ENCODE measurements at places on chromosomes 16 and 17.

- DNase-seq = no peak
These were observed 208.2 kb downstream of the C16orf78 start for GRCh38 chr16:49581630-49582298.

- no peak for DNase-seq
These were observed 839.7 kb downstream of the CDH11 start for GRCh38 chr16:64282181-64282580.

GRCh38 chr17:48378708-48379392, 51.2 kb downstream of the SKAP1 start:
- DNase-seq = no peak

DNA sequence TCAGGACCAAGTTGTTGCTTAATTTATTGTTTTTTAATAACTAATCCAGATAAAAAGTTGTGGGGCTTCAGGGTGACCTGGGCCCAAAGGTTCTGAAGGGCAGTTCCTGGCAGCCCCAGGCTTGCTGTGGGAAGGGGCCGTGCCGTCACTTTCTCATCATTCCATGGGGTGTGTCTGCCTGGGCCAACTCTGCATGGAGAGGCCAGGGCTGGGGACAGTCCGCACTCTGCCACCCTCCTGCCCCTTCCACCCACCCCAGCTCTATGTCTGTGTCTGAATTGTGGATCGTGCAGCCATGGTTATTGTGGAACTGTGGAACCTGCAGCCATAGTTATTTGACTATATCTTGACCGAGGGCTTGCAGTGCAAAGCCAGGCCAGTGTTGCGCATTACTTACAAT, 4.0 kb downstream of the LIMD2 start:
- DNase-seq = no peak

DNA sequence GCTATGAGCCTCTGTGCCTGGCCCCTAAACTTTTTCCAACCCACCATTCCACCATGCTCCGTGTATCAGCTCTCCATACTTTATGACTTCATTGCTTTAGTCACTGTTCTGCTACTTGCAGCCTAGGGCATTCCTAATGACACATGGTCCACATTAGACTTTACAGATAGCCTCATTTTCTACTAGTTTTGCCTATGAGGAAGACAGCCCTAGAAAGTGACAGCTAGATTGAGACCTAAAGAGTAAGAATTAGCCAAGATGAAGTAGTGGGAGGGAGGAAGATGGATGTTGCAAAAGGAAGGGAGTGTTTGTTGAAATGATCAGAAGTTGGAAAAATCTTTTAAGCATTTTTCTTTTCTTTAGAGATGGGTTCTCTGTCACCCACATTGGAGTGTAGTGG, 11.0 kb downstream of the C16orf54 start:
- DNase-seq = no peak

DNA sequence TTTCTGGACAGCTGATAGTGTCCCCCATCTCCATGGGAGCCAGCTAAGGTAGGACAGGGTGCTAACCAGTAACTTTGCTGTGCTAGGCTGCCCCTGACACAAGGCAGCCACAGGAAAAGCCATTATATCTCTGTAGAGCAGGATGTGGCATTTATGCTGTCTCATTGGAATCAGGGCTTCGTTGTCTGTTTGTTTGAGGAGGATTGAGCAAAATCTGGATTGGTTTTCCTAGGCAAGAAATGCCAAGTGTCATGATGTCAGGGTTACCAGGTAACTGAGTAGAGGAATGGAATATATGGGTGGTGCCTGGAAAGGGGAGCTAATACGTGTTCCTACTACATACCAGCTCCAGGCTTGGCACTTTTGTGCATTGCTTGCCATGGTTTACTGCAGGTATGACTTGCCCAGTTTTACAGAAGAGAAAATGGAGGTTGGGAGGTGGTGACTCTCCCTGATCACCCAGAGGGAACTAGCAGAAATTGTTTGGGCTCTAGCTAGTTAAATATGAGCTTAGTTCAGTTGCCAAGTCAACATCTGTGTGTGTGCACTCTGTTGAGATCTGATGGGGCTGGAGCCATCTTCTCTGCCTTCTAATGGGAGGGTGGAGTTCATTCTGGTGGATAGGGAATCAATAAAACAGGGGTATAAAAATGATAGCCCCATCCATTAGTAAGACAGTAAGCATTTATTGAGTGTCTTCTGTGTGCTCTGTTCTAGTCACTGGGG, 33.9 kb downstream of the GNAO1 start:
- no peak for DNase-seq

- no peak for DNase-seq
These were observed 121.3 kb upstream of the SALL1 start for GRCh38 chr16:51272420-51272819.

DNA sequence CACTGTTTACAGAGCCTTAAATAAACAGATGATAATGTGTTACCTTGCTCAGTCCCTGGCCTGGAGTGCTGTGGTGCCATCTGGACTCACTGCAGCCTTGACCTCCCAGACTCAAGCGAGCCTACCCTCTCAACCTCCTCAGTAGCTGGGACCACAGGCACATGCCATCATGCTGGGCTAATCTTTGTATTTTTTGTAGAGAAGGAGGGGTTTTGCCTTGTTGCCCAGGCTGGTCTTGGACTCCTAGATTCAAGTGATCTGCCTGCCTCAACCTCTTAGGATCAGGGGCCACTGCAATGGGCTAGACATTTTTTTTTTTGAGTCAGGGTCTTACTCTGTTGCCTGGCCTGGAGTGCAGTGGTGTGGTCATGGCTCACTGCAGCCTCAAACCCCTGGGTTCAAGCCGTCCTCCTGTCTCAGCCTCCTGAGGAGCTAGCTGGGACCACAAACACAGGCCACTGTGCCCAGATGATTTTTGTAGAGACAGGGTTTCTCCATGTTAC, 5.0 kb upstream of the NAGLU start:
- DNase-seq = no peak

GRCh38 chr17:36608794-36609497, 7.6 kb downstream of the MRM1 start:
- DNase-seq = no peak

GRCh38 chr17:80166446-80166845, 3.4 kb upstream of the CARD14 start:
- DNase-seq = no peak

- DNase-seq = no peak
These were observed 68.6 kb downstream of the CCT6B start for GRCh38 chr17:34892461-34893249.

DNA sequence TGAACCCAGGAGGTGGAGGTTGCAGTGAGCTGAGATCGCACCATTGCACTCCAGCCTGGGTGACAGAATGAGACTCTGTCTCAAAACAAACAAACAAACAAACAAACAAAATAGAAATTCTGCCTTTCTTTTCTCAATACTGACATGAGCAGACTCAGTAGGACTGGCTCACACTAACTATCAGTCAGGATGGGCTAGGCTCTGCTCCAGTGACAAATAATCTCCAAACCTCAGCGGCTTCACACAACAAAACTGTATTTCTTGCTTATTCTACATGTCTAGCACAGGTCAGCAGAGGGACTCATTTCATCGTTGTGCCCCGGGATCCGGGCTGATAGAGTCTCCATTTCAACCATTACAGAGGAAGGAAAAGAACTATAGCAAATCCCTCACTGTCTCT, 26.5 kb upstream of the N4BP1 start:
- DNase-seq = no peak

DNA sequence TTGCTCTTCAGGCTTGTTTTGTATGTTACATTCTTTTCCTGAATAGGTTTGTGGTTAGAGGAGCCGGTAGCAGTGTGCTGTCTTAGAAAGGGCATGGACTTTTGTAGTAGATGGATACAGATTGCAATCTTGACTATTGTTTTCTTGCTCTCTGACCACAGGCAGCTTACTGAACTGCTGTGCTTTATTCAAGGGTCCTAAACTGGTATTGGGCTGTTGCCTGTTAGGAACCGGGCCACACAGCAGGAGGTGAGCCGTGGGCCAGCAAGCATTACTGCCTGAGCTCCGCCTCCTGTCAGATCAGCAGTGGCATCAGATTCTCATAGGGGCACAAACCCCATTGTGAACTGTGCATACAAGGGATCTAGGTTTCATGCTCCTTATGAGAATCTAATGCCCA, 373.9 kb downstream of the CPPED1 start:
- DNase-seq = no peak

DNA sequence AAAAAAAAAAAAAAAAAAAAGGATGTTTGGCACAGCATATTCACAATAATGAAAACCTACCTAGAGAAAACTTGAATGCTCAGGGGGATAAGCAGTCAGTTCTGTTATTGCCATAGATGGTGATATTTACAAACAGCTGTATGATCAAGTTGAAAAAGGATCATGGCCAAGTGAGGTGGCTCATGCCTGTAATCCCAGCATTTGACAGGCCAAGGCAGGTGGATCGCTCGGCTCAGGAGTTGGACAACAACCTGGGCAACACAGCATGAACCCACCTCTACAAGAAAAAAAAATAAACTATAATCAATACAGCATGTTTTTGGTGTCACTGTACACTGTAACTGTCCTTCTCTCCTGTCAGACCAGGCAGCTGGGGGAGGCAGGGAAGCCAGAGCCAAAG, 19.1 kb downstream of the ANKS3 start:
- DNase-seq = no peak

- DNase-seq = no peak
These were observed 52.7 kb downstream of the LMF1 start for GRCh38 chr16:918068-918467.

GRCh38 chr17:82856361-82856760, 16.5 kb upstream of the ZNF750 start:
- DNase-seq = no peak

DNA sequence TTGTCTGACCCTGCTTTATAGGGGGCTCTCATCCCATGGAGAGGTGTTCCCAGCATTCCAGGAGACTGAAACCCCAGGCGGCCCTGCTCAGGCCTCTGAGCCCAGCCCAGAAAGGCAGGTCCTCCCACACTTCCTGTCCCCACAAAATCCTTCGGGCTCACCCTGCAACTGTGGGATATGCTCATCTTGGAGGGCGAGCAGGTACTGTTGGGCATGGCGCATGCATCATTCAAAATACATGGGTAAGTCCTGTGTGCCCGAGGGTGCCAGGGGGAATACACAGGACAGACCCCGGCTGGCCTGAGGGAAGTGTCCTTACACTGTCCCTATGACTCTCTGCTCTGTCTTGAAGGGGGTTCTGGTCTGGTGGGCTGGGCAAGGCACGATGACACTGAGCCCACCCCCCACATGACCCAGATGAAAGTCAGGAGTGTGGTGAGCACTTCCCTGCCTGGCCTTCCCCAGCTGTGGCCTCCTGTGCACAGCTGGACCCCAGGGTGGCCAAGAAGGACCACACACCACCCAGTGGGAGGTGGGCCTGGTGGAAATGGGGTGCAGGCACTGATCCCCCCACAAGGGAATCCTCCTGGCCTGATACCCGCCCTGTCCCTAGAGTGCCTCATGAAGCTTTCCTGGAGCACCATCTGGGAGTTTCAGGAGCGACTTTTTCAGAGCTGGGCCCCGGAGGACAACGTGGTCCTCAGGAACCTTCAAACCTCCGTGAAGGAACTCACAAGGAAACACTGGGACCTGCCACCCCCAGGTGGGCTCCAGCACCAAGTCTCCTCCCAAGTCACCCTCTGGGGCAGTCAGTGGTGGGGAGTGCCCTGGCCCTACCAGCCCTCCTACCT, 46.7 kb downstream of the USP22 start:
- DNase-seq = peak; percentile 15

- no peak for DNase-seq
These were observed 43.8 kb downstream of the PGS1 start for GRCh38 chr17:78422267-78422605.

- no peak for DNase-seq
These were observed 233.4 kb downstream of the FTO start for GRCh38 chr16:53937161-53937880.

- DNase-seq = no peak
These were observed 2.2 kb upstream of the TMEM94 start for GRCh38 chr17:75454193-75454592.

DNA sequence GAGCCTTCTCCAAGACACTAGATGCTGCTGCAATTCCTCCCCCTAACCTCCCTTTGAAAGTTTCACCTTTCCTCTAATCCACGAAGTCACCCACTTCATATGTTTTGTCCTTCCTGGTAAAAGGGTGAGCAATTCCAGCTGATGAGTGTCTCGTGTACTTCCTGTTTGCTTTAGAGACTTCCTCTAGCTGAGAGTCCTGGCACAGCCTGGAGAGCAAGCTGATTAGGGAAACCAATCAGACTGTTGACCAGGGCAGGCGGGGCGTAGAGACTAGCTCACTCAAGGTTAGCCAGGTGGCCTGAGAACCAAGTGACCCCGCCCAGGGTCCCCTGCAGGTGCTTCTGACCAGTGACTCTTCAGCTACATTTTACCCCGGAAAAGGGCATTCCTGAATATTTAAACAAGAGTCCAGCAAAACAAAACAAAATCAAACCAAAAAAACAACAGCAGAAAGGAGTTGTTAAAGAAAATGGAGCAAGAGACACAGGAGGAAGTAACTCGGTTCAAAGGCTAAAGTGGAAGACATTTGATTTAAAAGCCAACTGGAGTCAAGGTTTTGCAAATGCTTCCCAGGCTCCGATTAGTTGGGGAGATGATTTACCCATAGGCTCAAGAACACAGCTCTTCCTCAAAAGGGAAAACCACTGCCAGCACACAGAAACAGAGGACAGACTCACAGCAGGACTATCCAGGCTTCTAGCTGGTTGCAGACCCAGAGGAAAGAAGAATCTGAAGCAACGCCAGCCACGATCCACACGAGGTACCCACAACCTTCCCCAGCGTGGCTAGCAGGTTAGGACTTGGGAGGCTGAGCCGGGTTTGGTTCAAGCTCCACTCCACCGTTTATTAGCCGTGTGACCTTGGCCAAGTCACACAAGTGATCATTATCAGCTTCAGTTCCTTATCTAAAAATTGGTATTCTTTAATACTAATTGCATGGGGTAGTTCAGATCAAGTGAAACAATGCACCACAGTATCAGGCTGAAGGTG, 13.4 kb downstream of the HSPB9 start:
- DNase-seq = peak; percentile 59

GRCh38 chr17:45293413-45294211, 23.2 kb downstream of the MAP3K14 start:
- peak; percentile 94 for DNase-seq

- DNase-seq = no peak
These were observed 1.3 kb upstream of the ZNF768 start for GRCh38 chr16:30527635-30528178.

GRCh38 chr17:70492368-70492767, 323.0 kb downstream of the KCNJ2 start:
- no peak for DNase-seq

DNA sequence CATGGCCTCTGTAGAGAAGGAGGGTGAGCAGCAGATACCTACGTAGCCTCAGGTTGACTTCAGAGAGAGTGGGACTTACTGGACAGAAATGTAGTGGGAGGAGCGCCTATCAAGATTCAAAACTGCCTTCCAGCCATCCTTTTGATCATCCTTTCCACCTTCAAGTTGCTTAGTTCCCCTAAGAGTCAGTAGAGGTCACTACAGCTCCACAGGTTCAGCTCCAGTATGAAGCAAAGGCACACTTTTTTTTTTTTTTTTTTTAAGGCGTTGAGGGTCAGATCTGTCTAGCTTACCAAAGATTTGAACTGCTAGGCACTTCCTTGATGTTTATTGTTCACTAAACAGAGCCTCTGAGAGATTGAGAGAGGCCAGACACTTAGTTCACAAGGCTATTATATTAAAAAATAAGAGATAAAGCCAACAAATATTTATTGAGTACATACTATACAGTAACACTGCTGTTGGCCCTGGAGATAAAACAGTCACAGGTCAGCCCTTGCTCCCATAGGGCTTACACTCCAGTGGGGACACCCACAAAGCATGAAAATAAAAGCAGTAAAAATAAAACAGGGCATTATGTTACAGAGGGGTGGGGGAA, 3.1 kb downstream of the RNF227 start:
- no peak for DNase-seq

GRCh38 chr17:59668816-59669215, 38.4 kb downstream of the PTRH2 start:
- no peak for DNase-seq

All from tibial artery (tissue), 4 donors.